HCT116 (cell line): ENCODE measurements at places on chromosomes 1 and 21.
A peak's percentile ranks its signal among the peaks of the same experiment; 100 is the strongest.

GRCh38 chr1:200345520-200345919 is 64.3 kb downstream of the ZNF281 start:
- no peak for DNase-seq

DNA sequence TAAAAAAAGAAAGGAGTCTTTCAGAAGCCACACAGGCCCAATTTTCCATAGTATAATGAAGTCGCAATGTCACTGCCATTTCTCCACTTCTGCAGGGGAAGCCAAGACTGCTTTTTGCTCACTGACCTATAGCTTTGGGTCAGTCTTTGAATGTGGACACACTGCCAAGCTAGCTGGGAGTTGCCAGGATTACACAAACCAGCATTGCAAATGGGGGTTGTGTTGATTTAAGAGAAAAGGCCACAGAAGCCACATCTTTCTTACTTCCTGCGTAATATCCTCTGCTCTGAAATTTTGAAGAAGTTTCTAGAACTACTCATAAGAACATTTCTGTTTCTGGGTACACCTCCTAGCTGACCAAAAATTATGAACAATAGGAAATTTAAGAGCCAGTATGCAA is 45.8 kb upstream of the SAMSN1 start:
- DNase-seq, result no peak

GRCh38 chr1:110903853-110904500 is 31.0 kb downstream of the CD53 start:
- DNase-seq, result no peak

DNA sequence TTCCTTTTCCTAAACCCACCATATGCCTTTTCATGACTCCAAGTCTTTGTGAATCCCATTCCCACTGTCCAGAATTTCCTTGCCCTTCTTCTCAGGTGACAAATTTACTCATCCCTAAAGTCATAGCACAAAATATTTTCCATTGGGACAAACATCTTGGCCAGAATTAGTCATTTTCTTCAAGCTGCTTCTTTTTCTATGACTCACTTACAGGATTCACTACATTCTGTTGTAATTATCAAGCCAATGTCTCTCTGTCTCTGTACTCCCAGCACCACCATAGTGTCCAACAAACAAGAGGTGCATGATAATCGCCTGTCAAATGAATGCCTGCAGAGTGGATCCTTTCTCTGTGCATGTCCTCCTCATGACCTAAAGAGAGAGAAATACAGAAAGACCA is 37.8 kb downstream of the SGIP1 start:
- peak; percentile 34 for DNase-seq

GRCh38 chr1:204191456-204191855 is 4.8 kb downstream of the KISS1 start:
- no peak for DNase-seq

DNA sequence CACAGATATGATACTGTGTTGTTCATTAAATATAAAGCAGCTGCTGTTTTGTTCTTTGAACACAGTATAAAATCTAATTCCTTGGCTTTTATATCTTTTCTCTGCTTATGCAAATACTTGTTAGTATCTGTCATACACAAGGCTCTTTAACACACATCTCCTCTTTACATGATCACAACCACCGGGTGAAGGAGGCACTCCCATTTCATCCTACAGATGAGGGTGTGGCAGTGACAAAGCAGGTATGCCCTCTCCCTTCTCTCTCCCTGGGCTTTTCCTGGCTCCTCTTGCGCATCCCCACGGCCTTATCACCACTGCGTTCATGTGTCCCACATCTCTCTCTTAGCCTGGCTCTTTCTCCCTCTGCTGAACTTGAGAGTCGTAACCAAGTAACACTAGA is 38.2 kb downstream of the JUN start:
- no peak for DNase-seq

DNA sequence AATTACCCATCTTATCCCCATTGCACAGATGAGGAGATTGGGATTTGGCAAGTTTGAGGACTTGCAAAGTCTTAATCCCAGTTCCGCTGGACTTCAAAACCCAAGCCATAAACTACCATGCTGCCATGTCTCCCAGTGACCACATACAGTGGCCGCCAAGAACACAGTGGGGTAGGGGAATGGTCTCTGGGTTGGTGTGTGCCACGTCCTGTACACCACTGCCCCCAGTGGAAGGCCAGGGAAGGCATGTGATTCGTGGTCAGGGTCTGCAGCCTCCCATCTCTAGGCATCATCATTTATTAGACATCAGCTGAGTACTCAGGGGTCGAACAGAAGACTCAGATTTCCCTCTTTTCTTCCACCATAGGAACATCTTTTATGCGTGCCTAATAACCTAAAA is 76.0 kb downstream of the MAN1C1 start:
- DNase-seq, result no peak

GRCh38 chr21:34284666-34285065 is 79.1 kb upstream of the KCNE2 start:
- no peak for DNase-seq

GRCh38 chr1:26119892-26120608 is 8.4 kb downstream of the PDIK1L start:
- no peak for DNase-seq

GRCh38 chr1:212504171-212504803 is 71.6 kb downstream of the NENF start:
- no peak for DNase-seq

- no peak for DNase-seq
These were observed 18.1 kb upstream of the PADI3 start for GRCh38 chr1:17230671-17231310.

GRCh38 chr1:206025283-206025820 is 1.7 kb upstream of the CTSE start:
- no peak for DNase-seq

- no peak for DNase-seq
These were observed at the start of gene PLA2G2E for GRCh38 chr1:19923137-19923952. TSS of gene PLA2G2E (minus strand) at chr1:19923617. CDS start at chr1:19923559, 58 bp downstream.

DNA sequence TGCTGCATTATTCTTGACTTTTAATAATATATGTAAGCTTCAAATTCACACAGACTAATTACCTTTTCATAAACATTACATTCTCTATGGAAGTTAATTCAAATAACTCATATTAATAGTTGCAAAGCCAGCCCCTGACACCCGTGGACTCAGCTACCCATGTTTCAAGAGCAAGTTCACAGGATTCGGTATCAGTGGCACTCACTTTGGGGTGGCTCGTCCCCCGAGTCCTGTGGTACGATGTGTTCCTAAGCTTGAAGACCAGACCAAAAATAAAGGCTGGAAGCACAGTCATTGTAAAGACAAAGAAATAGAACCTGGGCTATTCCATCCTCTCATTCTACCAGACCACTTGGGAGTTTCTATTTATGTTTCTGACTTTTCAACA is 70.9 kb downstream of the ITPKB start:
- no peak for DNase-seq

DNA sequence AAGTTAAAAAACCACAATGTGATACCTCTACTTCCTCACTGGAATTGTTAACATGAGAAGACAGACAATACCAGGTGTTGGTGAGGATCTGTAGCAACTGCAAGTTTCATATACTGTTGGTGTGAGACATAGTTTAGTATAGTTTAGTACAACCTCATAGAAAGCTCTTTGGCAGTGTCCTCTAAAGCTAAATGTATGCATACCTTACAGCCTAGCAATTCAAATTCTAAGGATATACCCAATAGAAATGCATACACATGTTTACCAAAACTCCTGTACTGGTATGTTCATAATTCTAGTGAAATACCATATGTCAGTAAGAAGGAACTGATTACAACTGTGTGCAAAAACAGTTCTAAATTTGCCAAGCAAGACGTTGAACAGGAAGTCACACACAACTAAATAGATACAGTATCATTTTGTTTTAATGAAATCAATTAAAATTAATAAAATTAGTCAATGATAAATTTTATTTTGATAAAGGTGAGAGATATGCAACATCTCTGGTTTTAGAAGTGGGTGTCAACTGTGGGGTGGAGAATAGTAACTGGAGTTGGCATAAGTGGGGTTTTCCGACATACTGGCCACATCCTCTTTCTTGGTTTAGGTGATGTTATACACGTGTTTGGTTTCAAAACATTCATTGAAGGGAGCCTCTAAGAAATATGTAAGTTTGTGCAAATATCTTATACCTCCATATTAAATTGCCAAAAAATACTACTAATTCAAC is 450.7 kb downstream of the PTPRC start:
- DNase-seq, result no peak

- DNase-seq, result no peak
These were observed 72.2 kb upstream of the SELENON start for GRCh38 chr1:25727635-25728286.

GRCh38 chr1:176785056-176785455 is 322.1 kb downstream of the PAPPA2 start:
- no peak for DNase-seq

DNA sequence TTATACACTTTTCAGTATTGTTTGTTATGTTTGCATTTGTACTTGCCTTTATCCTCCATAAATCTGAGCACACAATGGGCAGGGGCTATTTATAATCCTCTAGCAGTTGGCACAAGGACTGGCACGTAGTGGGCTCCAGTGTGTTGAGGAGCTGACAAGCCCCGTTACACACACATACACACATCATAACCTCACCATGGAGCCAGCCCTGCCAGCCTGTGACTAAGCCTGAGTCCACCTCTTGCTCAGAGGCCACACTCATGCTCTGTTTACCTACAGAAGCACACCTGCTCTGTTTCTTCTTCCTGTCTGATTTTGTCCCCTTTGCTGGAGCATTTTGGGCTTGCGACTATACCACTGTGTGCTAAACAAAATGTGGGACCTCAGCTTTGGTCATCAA is 64.5 kb upstream of the SPATA6 start:
- no peak for DNase-seq

DNA sequence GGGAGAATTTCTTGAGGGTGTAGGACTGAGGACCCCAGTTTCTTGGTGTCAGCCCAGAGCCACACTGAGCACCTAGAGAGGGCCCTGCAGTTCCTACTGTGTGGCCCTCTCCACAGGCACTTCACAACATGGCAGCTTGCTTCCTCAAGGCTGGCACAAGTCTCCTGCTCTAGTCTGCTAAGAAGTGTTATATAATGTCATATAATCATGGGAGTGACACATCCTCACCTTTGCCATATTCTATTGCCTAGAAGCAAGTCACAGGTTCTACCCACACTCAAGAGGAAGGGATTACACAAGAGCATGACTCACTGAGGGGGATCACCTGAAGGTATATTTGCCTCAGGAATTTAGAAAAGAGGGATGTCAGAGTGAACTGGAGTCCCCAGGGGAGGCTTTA is 5.5 kb upstream of the SNX27 start:
- DNase-seq, result peak; percentile 29

- DNase-seq, result no peak
These were observed 72.0 kb downstream of the WARS2 start for GRCh38 chr1:119068427-119068826.

GRCh38 chr1:167748906-167749305 is 27.1 kb downstream of the MPZL1 start:
- no peak for DNase-seq

DNA sequence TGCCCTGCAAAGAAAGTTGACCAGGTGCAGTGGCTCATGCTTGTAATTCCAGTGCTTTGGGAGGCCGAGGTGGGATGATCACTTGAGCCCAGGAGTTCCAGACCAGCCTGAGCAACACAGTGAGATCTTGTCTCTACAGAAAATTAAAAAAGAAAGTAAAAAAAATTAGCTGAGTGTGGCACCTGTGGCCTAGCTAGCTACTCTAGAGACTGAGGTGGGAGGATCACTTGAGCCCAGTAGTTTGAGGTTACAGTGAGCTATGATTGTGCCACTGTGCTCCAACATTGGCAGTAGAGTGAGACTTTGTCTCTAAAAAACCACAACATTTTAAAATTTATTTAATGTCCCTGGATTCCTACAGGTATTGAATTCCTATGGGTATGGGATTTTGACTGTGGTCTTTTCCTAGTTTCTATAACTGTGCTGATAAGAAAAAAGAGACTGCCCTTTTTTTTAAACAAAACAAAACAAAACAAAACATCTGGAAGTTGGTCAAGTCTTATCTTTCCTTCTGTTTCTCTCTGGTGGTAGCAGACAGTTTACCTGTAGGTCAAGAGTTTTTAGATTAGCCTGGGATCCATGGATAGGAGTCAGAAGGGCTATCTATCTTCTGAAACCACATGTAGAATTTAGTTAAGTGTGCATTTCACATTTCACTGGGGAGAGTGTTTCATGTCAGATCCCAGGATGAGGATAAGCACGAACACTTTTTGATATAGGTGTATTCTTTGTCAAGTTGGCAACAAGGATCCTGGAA is 18.8 kb downstream of the UCK2 start:
- DNase-seq, result no peak

DNA sequence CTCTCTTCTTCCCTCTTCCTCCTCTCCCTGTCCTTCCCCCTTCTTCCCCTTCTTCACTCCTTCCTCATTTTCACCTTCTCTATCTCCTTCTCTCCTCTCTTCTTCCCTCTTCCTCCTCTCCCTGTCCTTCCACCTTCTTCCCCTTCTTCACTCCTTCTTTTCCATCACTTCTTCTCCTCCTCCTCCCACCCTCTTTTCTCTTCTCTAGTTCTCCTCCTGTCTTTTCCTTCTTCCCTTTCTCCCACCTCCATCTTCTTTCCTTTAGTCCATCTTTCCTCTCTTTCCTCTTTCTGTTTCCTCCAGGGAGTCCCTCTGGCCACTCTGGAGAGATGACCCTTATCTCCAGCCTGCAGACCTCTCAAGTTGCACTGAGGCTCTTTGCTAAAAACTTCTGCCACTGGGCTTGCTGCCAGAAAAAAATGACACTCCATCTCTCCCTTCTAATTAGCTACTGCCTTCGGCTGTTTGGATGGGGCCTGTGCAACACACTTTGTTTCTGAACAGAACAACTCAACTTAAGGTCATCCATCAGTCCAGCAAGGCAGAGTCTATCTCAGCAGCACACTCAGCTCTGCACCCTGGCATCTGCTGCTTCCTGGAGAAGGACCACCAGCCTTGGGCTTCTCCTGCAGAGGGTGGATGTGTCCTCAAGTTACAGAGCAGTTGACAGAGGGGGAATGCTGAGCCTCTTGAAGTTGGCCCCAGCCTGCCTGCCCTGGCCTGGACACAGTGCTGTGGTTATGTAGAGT is 538.8 kb downstream of the MATN1 start:
- DNase-seq, result no peak

DNA sequence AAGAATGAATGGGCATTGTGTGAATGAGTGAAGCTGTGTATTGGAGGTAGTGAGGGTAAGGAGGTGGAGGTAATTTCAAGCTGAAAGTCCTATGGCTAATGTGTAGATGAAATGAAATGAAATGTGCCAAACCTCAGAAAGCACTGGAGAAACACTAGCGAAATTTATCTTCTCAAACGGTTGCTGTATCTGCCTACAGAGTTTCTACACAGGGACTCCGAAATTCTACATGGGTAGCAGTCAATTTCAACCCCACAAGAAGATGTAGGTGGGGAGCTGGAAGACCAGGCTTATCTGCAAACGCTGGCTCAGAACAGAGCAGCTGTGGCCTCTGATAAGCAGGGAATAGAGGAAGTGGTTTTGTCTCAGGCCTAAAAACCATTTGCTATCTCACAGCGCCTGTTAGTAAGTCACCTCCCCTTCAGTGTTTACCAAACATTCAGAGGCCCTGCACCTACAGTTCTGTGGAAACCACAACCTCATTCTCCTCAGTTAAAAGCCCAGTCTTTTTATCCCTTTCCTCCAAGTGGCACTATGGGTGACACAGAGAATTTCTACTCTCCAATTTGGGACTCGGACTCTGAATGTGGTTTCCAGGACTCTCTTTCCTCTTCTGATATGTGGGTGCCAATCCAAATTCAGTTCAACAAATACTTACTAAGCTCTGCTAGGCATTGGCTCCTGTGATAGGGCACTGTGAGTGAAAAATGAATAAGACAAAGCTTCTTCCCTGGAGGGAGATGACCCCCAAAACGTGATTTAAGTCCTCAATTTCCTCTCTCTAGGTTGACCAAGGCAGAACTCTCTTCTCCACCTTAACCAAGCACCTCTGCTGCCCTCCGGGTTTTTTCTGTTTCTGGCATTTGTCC is 17.2 kb upstream of the SLAMF6 start:
- DNase-seq, result no peak

GRCh38 chr1:42983693-42984092 is 25.0 kb upstream of the SLC2A1 start:
- no peak for DNase-seq
